ENCODE measurements at places on chromosomes 16 and 17. TPM values are rescaled to one million over a fixed set of nuclear protein-coding genes. Genes with fewer than 3 reads are reported as not detected.

Gene TERB1
- total RNA-seq, result not detected

- no peak for DNase-seq
These were observed 15.2 kb upstream of the USP10 start for GRCh38 chr16:84684592-84684965.

Gene SPNS3
- 14.1 TPM for total RNA-seq

- DNase-seq, result no peak
These were observed 14.0 kb downstream of the MED13 start for GRCh38 chr17:62051053-62051452.

- no peak for DNase-seq
These were observed 247.9 kb downstream of the SEC14L1 start for GRCh38 chr17:77388384-77389306.

DNA sequence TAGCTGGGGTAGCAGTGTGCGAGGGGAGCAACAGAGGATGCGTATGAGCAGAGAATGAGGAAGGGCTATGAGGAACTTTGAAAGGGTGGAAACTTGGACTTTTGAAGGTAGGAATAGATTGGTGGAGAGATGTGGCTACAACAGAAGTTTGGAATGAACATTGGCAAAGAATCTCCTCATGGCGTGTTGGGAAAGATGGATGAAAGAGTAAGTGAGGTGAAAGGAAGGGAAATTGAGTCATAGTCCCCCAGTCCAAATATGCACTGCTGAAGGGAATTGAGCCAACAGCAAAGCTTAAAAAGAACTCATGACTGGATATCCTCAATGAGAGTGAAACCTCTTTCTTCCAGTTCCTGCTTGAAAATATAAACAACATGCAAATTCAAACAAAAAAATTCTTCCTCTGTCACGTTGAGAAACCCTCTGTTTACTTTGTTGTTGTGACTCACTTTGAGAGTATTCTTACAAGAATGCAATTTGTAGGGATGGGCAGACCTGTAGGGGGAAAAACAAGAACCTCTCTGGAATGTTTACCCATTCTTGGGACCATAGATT is 313.2 kb upstream of the KCNJ16 start:
- no peak for DNase-seq

Gene CCL16
- not detected for total RNA-seq

Gene PDILT
- not detected for total RNA-seq

- no peak for DNase-seq
These were observed 8.8 kb downstream of the TMEM170A start for GRCh38 chr16:75455677-75456076.

GRCh38 chr16:353404-354290 is 1.1 kb upstream of the AXIN1 start:
- DNase-seq, result no peak

DNA sequence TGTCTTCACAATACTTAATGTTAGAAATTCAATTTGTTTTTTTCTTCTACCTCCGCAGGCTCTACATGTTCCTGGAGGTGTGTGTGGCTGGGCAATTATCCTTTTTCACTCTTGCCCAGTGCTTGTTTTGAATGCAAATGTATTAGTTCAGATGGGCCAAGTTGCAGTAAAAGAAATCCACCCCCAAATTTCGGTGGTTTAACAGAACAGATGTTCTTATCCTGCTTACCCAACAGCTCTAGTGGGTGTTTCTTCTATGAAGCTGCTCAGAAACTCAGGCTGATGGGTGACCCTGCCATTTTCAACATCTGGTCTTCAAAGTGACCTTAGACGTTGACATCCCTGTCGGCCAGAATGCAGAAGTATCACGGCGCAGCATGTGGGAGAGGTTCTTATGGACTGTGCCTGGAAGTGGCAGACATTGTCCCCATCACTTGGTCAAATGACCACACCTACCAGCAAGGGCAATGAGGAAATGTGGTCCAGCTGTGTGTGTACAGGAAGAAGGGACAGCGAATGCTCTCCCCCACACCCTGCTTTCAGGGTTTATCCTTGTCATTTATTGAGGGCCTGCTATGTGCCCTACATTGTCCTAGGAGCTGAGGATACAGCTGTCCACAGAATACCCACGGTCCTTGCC is 157.3 kb downstream of the CDH13 start:
- DNase-seq, result no peak

DNA sequence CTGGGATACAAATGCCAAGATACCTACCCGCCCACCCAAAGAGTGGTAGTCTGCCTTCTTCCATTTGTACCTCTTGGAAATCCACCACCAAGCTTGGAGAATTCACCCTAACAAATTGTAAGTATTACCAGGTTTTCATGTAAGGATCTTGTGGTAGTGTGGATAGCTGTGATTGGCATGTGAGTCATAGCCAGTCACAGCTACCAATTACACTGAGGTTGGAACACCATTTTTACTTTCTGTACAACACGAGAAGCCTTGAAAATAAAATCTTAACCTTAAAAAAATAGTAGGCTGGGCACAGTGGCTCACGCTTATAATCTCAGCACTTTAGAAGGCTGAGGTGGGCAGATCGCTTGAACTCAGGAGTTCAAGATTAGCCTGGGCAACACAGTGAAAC is 18.5 kb upstream of the SLC35G3 start:
- no peak for DNase-seq

Gene CCL1
- 4.8 TPM for total RNA-seq

Gene GCGR
- total RNA-seq, result not detected

Gene ZP2
- total RNA-seq, result 0.10 TPM

Gene SPEM2
- not detected for total RNA-seq

GRCh38 chr17:16971458-16972338 is at the start of gene TNFRSF13B:
TSS of gene TNFRSF13B (minus strand) at chr17:16972118. CDS start at chr17:16972075, 43 bp downstream.
- no peak for DNase-seq

GRCh38 chr16:51144203-51144602 is 6.9 kb downstream of the SALL1 start:
- DNase-seq, result no peak

- DNase-seq, result no peak
These were observed 1.4 kb downstream of the PYDC1 start for GRCh38 chr16:31215287-31216162.

Gene SOX15
- total RNA-seq, result 0.40 TPM

GRCh38 chr17:41571561-41572434 is at the start of gene KRT9:
TSS of gene KRT9 (minus strand) at chr17:41572059. CDS start at chr17:41571992, 67 bp downstream.
- no peak for DNase-seq

Gene FBXW10B
- 0.35 TPM for total RNA-seq

GRCh38 chr17:79011451-79012147 is 2.0 kb upstream of the CANT1 start:
- no peak for DNase-seq

DNA sequence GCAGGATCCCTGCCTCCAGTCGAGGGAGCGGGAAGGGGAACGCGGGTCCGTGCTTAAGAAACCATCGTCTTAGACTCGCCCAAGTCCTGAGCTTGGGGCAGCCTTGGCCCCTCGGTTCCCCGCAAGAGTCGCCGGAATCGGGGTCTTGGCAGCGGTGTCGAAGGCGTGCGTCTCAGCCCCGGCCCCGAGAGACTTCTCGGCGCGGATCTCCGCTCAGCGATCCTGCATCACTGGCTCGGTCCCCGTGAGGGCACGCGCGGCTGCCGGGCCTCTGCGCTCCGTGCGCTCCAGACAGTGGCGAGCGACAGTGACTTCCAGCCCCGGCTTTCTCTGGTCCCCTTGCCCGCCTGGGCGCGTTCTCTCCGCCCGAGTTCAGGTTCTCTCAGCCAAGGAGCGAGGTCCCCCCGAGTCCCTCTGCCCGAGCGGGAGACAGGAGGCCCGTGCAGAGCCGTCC is 380 bp downstream of the HS3ST3A1 start:
- DNase-seq, result no peak

DNA sequence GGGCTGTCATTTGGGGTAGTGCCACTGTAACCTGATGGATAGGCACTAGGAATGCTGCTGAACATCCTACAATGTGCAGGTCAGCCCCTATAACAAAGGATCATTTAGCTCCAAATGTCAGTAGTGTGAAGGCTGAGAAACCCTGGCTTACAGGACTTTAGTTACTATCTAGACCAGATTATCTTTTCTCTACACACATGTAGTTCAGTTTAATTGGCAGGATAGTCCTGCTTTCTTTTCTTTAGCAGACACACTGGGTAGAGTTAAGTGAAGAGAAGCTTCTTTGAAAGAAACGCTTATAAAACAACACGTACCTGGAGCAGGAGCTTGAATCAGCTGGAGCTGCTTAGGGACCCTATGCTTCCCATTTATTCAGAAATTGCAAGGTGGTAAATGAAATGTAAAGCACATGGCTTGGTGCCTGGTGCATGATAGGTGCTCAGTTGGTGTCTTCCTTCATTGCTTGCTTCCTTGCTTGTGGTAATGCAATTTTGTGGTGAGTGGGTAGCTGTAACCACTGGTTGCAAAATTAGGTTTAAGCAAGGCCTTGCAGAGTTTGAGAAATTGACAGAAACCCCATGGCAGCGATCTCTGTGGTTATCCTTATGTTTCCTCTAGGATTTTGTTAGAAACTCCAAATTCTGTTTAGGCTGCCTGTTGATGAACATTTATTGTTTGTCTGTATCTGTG is 9.4 kb downstream of the METTL9 start:
- peak; percentile 59 for DNase-seq

Gene COX6A2
- total RNA-seq, result not detected

DNA sequence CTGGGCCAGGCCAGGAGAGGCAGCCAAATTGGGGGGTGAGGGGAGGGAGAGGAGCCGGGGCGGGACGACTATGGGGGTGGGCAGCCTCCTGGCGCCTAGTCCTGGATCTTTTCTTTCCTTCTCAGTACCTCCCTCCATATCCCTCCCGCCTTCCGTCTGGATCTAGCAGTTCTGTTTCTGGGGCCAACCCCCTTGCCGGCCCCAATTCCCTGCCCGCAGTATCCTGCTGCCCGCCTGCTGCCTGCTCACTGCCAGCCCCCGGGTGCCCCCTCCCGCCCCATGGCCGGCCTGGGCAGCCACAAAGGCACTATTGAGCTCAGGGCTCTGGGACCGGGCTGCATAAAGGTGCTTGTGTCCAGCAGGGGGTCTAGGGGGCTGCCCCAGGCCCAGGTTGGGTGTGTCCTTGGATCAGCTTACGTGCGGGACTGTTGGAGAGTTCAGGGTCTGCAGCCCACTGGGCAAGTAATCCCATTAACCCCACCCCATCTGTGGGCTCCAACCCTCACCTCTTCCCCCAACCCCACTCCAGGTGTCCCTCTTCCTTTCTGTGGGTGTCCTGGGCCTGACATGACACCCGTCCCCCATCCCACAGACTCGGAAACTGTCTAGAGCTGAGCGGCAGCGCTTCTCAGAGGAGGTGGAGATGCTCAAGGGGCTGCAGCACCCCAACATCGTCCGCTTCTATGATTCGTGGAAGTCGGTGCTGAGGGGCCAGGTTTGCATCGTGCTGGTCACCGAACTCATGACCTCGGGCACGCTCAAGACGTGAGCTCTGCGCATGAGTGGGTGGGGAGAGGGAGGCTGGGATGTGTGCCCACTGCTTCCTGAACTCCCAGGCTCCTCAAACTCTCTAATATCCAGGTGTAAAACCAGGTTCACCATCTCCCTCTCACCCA is 2.0 kb downstream of the WNK4 start:
- DNase-seq, result no peak

DNA sequence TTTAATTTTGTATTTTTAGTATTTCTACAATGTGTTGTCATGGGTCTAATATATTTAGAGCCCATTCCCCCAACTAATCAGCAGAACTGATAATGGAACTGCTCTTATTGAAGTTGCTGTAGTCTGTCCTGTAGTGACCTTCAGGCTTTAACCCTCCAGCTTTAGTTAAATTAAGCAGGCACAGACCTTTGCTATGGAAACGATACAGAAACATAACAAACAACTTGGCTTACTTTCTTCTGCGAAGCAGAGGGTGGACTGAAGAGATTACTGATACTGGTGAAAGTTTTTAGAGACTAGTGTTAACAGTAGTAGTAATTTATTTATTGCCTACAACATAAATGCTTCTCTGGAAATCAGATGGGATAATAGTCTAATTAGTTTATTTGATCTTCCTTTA is 61.4 kb downstream of the NFATC3 start:
- DNase-seq, result no peak

DNA sequence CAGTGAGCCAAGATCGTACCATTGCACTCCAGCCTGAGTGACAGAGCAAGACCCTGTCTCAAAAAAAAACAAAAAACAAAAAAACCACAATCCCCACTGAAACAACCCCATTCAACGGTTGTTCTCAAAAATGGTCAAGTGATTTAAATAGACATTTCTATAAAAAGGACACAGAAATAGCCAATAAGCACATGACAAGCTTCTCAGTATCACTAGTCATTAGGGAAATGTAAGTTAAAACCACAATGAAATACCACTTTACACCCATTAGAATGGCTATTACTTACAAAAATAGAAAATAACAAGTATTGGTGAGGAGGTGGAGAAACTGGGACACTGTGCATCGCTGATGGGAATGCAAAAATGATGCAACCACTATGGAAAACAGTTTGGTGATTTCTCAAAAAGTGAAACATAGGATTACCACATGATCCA is 26.6 kb upstream of the MYLK3 start:
- no peak for DNase-seq

Gene SLC52A1
- total RNA-seq, result 0.65 TPM

- peak; percentile 17 for DNase-seq
These were observed 615 bp downstream of the PRPSAP1 start for GRCh38 chr17:76353004-76353598.

DNA sequence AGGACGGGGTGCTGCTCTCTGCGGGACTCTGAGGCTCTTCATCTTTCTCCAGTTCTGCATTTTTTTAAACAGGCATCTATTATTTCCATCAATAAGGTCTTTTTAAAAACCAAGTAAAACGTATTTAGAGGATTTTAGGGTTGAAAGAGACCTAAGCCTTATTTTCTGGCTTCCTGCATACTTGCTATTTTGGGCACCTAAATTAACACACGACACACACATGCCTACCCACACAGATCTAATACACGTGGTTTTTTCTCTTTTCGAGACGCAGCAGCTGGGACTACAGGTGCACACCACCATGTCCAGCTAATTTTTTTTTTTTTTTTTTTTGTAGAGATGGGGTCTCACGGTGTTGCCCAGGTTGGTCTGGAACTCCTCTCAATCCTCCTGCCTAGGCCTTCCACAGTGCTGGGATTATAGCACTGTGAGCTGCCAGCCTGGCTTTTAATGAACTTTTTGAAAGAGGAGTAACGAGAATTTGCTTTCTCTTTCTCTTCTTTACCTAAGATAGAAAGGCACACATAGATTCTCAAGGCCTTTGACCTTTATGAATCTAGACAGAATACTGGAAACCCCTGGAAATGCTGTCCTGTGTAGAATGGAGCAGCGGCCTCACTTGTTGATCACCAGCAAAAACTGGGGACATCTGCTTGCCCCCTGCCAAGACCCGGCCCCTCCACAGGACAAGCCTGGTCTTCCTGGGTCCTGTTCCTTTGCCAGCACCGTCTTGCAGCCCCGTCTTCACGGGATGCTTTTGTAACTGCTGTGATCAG is 13.8 kb downstream of the DNAAF8 start:
- no peak for DNase-seq

- DNase-seq, result peak; percentile 79
These were observed 3.9 kb upstream of the KRT28 start for GRCh38 chr17:40803617-40804082.

- no peak for DNase-seq
These were observed 221.8 kb downstream of the MAP2K4 start for GRCh38 chr17:12242345-12242954.

GRCh38 chr16:70706948-70707465 is 21.2 kb upstream of the MTSS2 start:
- no peak for DNase-seq

Data from activated CD4-positive, alpha-beta memory T cell treated with anti-CD3 and anti-CD28 coated beads, Interleukin-2, amount 10 ng/mL, durations not matched to agents 7 days and 5 days (primary cell).